GM23248 (cell line): ENCODE measurements at places on chromosomes 4 and X.

DNA sequence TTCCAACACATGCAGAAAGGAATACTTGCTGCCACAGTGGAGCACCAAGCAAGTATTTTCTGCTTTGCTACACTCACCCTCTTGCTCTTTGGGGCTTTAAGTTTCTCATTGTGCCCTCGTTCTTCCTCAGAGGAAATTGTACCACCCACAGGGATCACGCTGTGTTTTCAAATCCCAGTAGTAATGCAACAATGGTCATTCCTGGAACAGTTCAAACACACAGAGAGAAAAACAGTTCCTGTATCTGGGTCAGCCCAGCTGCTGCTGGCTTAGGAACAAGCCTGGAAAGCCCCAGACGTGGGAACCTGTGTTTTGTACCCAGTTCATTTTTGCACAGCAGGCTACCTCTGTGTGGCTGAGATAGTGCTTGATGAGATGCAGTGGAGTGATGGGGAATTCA, 907.8 kb downstream of the STPG2 start:
- no peak overlapping the region for H3K27ac ChIP-seq
- no peaks in the 10 kb centered on the region for H3K36me3 ChIP-seq
- DNase-seq: no peak
- H3K4me3 ChIP-seq: no peak overlapping the region
- H3K27me3 ChIP-seq: no peaks in the 10 kb centered on the region
- H3K4me1 ChIP-seq: no peaks in the 10 kb centered on the region

- H3K27ac ChIP-seq: no peak overlapping the region
- H3K4me1 ChIP-seq: no peaks in the 10 kb centered on the region
- peaks cover 16% of the 10 kb centered on the region for H3K36me3 ChIP-seq
- DNase-seq: no peak
- H3K27me3 ChIP-seq: no peaks in the 10 kb centered on the region
Measured at GRCh38 chr4:113905301-113905700, 74.1 kb downstream of the ARSJ start.

DNA sequence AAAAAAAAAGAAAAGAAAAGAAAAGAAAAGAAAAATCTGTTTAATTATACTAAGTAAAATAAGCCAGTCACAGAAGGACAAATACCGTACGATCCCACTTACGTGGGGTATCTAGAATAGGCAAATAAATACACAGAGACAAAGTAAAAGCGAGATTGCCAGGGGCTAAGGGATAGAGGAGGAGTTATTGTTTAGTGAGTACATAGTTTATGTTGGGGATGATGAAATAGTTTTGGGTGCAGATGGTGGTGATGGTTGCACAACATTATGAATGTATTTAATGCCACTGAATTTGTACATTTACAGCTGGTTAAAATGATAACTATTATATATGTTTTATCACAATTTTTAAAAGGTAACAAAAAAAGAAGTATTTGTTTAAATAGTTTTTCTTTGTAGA, 7.1 kb downstream of the CA5B start:
- H3K27me3 ChIP-seq: no peaks in the 10 kb centered on the region
- no peak overlapping the region for H3K4me3 ChIP-seq
- H3K4me1 ChIP-seq: peaks cover 12% of the 10 kb centered on the region
- no peak overlapping the region for H3K27ac ChIP-seq

- no peaks in the 10 kb centered on the region for H3K27me3 ChIP-seq
- H3K4me1 ChIP-seq: peaks cover 34% of the 10 kb centered on the region
- H3K4me3 ChIP-seq: peak within 1 kb of the TSS; percentile 99
Measured at GRCh38 chr4:80266253-80266901, at the start of gene FGF5. FGF5 (plus strand) TSS chr4:80266664; CDS start chr4:80266825, 161 bp downstream.

DNA sequence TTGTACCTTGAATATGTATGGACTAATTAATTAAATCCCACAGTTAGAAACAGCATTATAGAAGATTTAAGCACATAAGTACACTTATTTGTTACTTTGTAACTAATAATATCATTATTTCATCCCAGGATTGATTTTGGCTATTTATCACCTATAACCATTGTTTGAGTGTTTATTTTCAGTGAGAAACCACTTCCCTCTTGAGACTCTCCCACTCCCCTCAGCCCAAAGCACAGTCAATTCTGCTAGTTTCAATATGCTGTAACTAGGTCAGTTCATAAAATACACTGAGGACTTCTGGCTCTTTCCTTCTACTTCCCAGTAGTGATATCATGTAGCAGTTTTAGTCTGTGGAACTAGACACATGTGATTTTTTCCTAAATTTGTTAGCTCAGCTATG, 16.3 kb downstream of the OFD1 start:
- H3K4me1 ChIP-seq: peaks cover 4% of the 10 kb centered on the region; the same call in 1 of the 2 replicates
- H3K27me3 ChIP-seq: no peaks in the 10 kb centered on the region
- no peaks in the 10 kb centered on the region; the same call in 1 of the 2 replicates for H3K36me3 ChIP-seq
- H3K4me3 ChIP-seq: no peak overlapping the region

GRCh38 chrX:129091097-129091496, 432.2 kb downstream of the SMARCA1 start:
- H3K4me3 ChIP-seq: no peak overlapping the region
- no peaks in the 10 kb centered on the region for H3K4me1 ChIP-seq
- no peaks in the 10 kb centered on the region for H3K27me3 ChIP-seq
- no peaks in the 10 kb centered on the region for H3K36me3 ChIP-seq
- no peak for DNase-seq
